ENCODE measurements at places on chromosomes 4 and X. TPM values are rescaled to one million over a fixed set of nuclear protein-coding genes. Genes with fewer than 3 reads are reported as not detected.

CTAG1B gene
- total RNA-seq = not detected

MAGEC3 gene
- not detected for total RNA-seq

CPLX1 gene
- total RNA-seq = 4.3 TPM

- DNase-seq = no peak
Observed at GRCh38 chr4:21451032-21451431, 497.5 kb downstream of the KCNIP4 start.

DNA sequence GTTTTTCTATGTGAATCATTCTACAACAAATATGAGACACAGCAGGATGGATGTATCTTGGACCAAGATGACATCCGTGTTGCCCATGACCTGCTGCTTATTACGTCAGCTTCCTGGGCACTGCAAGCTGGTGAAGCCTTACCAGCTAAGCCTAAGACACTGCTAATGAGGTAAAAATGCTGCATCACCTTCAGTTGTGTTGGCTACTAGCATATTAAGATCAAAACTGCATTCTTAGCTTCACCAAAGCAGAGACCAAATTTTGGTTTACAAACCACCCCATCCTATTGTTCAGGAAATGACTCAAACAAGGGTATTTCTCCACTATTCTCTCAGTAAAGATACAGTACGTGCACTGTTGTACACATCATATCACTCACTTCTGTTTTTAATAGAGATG is 50.3 kb downstream of the MAML3 start:
- no peak for DNase-seq

- DNase-seq = no peak
Observed at GRCh38 chr4:34939073-34939472, 1305.2 kb downstream of the ARAP2 start.
